Activated CD4-positive, alpha-beta T cell treated with anti-CD3 and anti-CD28 coated beads, Interleukin-2, amount 50 U/mL, for 16 hours (primary cell): ENCODE measurements at places on chromosomes 1 and 21.

DNA sequence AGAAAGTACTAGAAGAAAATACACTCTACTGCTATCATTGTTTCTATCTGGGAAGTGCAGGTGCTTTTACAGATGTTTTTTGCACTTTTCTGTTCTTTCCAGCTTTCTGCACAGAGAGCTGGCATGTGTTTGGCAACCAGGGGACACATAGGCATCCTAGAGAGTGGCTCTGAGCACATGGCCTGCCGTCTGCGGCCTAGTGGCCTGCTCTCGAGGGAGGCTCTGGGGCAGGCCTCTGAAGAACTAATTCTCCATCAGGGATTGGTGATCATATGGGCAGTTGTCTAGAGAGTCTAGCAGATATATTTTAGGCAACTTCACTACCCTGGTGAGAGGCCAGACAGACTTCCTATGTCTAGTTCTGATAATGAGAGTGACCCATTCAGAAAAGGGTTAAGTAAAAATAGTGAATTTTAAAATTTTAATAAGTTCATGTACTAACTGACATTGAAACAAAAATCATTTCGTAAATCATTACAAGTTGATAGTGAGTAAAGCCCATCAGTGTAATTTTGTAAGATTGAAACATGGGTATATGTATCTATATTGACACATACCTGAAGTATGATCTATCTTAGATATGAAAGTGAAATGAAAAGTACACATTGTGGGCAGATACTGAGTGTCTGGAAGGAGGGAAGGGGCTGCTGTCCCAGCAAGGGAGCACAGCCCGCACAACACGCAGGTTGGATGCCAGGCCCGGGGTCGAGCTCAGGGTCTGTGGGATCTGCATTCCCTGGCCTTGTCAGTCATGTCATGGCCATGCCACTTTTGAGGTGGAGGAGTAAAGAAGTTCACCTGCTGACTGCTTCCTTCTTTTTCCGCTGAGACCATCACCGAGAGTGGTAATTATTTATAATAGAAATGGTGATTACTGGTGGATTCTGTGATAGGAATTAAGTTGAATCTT lies 79.8 kb downstream of the PCBP3 start:
- no peak for DNase-seq

- peak; percentile 84 for DNase-seq
These were observed 151.1 kb downstream of the LYPLAL1 start for GRCh38 chr1:219324629-219325367.

- no peak for DNase-seq
These were observed 868 bp downstream of the C1orf21 start for GRCh38 chr1:184387476-184388318.

GRCh38 chr1:174799136-174799479 lies 200.6 kb upstream of the CACYBP start:
- DNase-seq: no peak

- DNase-seq: no peak
These were observed 488.7 kb upstream of the USP24 start for GRCh38 chr1:55703726-55704363.

- no peak for DNase-seq
These were observed 20.1 kb downstream of the BCAS2 start for GRCh38 chr1:114561333-114561732.

DNA sequence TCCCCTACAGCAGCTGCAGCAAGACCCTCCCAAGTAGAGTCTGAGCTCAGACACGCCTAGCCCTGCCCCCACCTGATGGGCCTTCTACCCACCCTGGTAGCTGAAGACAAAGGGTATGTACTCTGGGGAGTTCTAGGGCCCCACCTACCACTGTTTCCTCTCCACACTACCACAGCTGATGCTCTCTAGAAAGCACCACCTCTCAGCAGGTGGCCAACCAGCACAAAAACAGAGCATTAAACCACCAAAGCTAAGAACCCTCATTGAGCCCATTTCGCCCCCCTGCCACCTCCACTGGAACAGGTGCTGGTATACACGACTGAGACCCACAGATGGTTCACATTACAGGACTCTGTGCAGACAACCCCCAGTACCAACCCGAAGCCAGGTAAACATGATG lies 258.9 kb downstream of the SETD4 start:
- DNase-seq: no peak

- DNase-seq: no peak
These were observed 134.6 kb downstream of the TPR start for GRCh38 chr1:186240436-186240835.

GRCh38 chr1:148372731-148373130 lies 110.4 kb downstream of the PPIAL4G start:
- peak; percentile 52 for DNase-seq

DNA sequence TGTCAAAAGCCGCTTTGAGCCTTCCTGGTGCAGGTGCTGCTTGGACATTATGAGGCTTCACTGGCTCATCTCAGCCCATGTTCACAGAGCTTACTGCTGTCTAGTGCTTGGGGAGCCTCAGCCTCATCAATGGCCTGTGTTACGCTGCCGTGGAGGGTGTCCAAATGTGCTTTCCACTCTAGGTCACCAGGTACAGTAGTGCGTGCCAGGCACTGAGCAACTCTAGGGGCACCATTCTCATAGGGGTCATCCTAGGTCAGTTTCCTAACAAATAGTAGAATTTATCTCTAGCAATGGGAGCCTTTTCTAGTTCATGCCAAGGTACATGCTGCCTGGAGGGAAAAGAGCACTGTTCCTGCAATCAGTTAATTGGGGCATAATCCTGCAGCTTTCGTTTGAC lies 193.8 kb downstream of the DYRK1A start:
- DNase-seq: no peak

DNA sequence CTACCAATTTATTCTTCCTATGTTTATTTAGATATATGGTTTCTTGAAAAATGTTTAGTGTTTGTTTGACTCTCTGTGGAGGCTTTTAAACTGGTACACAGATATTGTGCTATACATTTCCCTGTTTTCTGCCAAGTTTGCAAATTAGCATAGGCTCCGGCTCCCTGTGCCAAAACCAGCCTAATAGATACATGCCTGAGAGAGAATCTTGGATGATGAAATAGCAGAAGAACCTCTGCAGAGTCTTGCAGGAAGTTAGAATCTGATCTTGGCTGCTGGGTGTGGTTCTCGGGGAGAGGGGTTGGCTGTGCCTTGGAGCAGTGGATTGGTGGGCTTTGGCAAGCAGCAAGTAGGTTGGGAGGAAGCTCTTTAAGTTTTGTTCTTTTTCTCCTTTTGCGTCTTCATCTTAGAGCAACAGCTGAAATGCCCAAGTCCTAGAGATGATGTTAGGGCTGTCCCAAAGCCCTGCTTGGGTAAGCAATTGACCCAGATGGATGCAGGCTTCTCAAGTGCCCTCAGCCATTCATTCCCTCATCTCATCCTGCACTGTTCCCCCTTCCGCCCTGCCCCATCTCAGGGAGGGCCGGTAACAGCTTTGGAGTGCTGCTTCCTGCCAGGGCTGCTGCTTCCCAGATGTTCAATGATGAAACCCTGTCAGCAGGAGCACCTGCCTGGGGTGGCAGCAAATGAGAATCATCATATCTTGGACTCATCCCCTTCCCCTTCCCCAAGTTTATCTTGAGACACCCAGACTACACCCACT lies 9.3 kb downstream of the PLA2G2A start:
- no peak for DNase-seq

DNA sequence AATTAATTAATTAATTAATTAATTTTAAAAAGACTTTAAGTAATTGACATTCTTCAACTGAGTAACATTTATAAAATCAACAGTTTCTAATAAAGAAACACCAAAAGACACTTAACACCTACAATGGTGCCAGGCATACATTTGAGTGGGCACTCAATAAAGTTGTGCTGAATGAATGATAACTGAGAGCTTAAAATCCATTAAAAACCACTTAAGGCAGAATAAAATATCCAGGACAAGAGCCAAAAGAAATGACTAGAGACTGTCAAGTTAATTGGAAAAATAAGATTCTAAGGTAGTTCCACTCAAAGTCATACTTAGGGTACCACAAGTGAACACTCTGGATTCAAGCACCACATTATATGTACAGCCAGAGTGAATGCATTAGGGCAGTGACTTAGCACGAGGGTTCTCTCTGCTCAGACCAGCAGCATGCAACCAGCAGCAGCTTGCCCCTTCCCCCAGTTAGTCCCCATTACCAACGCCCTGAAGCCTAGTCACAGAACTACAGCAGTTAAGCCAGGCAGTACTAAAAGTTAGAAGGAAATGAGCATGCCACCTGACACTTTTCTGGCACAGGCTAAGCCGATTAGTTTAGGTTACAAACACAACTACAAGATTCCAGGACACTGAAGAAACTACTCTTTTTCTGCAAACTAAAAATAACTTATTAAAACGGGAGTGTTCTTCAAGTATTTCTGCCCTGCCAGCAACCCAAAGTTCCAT lies 46.5 kb downstream of the LUZP1 start:
- DNase-seq: no peak

DNA sequence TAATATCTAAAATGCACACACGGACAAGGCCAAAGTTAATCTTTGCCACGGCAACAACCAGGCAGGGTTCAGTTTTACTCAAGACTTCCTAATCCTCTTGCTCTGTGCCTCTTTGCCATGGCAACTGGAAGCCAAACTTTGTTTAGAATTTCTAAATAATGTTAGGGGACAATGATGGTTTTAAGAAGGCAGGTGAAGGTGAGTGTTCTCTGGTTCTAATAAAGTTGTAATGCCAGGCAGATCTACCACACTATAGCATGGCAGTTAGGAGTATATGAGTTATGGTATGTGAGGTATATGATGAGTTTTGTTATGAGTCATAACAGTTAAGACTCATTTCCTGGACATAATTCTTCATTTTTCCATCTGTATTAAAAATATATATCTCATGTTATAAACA lies 2.7 kb downstream of the PTPRC start:
- DNase-seq: peak; percentile 86

DNA sequence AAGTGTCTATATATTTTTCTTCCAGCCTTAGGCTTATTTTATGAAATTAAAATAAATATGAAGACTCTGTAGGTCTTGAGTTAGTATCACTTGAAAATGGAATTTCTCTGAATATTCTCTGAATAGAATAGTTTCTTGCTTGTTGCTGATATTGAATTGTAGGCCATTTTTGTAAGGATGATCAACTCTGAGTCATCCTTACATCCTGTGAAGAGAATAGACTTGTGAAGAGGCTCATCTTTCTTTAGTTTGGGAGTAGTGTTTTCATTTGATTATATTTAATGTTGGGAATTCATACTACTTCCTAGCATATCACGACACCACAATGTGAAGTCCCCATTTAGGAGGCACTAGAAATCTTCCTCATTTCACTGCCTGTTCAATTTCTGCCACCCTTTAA lies 27.5 kb upstream of the CD1D start:
- no peak for DNase-seq

GRCh38 chr1:40081871-40082270 lies 15.2 kb downstream of the PPT1 start:
- no peak for DNase-seq

DNA sequence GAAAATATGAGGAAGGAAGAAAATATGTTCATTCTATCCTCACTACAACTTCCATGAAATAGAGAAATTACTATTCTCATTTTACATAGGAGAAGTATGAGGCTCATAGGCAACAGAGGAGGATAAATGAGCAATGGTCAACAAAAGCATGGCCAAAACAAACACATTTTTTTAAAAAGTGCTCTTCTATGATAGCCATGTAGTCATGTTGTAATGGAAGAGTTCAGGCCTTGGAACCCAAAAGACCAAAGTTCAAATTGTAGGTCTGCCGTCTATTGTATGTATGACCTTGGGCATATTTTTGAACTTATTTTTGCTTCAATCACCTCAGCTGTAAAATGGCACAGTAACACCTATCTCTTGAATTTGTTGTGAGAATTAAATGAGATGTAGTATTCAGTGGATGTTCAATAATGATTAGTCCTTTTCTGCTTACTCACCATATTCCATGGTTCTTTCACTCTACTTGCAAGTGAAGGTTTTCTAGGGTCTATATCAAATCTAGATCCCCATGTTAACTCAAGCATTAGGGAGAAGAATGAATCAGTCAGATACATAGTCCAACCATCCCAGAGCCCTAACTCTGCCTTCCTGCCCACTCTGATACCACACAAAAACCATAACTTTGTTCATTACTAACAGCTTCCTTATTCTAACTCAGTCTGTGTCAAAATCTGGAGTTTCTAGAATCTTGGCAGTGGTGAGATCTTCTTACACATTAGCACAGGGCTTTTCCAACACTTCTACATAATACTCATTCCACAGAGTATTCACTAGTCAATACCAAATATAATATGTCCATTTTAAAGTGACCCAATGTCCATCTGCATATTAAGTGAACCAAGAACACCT lies 353.2 kb downstream of the PLPP3 start:
- DNase-seq: no peak

- no peak for DNase-seq
These were observed 487.3 kb downstream of the SIPA1L2 start for GRCh38 chr1:232142403-232143314.

DNA sequence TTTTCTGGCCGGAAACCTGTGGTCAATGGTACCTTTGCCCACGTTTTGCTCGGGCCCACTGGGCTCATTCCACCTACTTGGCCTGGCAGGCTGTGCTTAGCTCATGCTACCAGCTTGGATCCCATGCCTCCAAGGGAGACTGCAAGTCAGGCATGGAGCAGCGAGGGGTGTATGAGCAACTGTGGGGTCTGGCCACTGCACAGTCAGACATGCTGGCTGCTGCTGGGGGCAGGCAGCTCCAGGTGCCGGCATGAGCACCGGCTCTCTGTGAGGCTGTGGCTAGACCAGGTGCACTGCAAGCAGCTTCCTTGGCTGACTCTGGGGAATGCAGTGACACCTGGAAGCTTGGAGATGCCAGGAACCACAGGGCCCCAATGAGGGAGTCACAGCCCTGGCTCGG lies 161.1 kb upstream of the DUSP10 start:
- no peak for DNase-seq

DNA sequence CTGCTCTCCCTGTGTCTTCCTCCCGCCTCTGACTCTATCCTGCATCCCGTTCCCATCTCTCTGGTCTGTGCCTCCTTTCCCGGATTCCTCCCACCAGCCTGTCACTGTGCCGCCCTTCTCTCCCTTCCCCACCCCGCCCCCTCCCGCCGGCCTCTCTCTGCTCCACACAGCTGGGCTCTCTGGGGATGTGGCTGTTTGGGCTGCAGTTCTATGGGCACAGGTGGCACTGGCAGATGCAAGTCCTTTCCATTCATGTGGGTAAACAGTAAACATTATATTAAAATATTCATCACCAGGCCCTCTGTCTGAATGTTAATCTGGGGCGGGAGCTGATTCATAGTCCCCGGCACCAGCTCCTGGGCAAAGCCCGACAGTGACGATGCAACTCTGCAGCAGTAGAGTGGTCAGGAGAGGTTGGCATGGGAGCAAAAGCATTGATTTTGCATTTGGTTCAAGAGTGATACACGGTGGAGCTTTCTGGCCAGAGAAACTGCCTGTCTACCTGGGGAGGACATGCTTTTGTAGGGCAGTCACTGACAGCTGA lies 249.3 kb downstream of the TNR start:
- DNase-seq: no peak
